Omental fat pad (tissue), 4 donors: ENCODE measurements at places on chromosomes 2 and 18. TPM values are rescaled to one million over a fixed set of nuclear protein-coding genes. Genes with fewer than 3 reads are reported as not detected.

PASK gene
- total RNA-seq: 6.2 TPM

PRKRA gene
- total RNA-seq: 67.4 TPM

FSHR gene
- not detected for total RNA-seq

CXCR4 gene
- 61.1 TPM for total RNA-seq

EFR3B gene
- 1.2 TPM for total RNA-seq

DIPK1C gene
- not detected for total RNA-seq

COA5 gene
- total RNA-seq: 17.6 TPM

C2orf68 gene
- 13.4 TPM for total RNA-seq

ETAA1 gene
- 13.1 TPM for total RNA-seq

DNA sequence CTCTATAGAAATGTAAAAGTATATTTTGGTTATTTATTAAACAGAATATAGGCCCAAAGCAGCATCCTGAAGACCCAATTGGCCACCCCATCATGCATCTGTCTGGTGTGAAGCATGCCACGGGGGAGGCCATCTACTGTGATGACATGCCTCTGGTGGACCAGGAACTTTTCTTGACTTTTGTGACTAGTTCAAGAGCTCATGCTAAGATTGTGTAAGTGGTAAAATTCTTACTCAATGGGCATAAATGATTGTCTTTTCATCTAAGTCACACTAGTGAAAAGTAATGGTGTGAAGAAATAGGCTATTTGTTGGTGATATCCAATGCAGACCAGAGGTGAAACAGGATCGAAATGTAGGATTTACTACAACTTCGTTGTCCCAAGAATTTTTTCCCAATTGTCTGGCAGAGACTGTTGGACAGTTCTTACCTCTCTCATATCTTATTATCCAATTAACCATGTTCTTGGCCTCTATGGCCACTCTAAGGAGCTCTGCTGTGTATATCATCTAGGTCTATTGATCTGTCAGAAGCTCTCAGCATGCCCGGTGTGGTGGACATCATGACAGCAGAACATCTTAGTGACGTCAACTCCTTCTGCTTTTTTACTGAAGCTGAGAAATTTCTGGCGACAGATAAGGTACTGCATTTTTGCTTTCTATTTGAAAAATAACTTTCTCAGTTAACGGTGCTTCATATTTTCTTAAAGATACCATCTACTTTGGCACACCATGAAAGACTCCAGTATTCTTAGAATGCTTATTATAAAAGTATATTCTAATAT, 35.0 kb downstream of the AOX1 start:
- DNase-seq: no peak

DNA sequence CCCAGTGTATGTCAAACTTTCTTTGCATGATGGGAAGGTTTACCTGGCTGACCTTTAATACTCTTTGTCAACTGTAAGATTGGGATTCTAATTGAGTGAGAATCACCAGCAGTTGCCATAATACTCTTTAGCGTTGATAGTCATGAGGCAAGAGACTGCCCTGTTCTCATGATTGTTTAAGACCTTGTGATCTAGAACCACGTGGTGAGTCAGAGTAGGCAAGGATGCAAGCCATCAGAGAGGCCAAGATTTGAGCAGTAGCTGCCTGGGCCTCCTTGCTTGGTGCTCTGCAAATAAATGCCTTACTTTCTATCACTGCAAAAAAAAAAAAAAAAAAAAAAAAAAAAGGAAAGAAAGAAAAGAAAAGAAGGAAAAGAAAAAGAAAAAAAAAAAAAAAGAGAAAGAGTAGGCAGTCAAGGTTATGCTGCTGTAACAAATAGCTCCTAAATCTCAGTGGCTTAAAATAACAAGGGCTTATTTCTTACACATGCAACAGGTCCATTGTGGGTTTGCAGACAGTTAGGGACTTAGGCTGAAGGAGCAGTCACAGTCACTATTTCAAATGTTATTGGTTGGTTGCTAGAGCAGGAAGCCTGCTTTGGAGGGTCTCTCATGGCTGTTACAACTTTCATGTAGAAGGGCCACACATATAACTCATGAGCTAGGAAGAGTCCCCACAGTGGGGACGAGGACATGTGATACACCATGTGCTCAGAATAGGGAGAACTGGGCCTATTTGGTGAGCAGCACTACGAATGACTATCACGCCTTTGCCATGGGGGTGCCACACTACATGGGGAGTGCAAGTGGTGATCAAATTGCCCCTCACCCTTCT, 21.7 kb downstream of the IL1R2 start:
- no peak for DNase-seq

DNA sequence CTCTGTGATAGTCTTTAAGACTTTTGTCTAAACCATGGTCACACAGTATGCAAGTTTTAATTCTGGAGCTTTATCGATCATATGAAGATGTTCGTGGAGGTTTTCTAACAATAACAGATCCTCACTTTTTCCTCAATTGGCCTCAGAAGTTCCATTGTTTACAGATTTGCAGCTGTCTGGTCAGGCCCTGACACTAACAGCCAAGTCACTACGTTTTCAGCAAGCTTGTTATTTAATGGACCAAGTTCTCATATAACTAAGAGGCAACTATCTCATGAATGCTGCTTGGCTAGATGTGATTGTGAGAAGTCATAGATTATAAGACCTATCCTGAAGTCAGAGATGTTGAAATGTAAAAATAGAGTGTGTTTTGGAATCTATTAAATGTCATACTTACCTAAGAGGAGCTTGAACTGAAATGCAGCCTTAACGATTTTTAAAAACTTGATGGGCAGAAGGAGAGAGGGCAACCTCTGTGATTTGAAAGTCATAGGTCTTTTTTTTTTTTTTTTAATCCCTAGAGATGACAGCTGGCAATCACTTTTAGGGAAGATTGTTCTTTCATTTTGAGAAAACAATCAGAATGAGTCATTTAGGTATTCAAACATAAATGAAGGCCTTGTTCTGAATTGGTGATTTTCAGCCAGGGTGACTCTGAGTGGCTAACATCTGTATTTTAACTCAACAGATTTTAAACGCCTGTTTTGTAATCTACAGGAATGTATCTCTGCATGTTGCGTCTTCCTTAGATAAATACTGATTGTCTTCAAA, 48.4 kb upstream of the NEMP2 start:
- DNase-seq: no peak

GRCh38 chr2:128640166-128640844, 321.6 kb upstream of the HS6ST1 start:
- DNase-seq: no peak

DNA sequence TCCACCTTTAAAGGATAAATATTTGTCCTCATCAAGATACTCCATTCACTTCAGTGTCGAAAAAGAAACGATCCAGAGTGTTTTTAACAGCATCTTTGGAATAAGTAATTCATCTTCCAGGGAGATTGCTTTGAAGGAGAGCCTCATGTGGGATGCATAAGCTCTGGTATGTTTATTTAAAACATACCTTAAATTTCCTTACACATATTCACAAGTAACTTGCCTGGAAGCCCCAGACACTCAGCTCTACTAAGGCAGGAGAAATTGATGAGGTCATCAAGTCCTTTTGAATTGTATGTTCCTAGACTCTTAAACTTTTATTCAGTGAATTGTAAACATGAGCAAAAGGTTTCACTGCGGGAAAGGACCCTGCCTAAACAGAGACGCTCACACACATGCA, 103.0 kb downstream of the CDK15 start:
- DNase-seq: no peak

DNA sequence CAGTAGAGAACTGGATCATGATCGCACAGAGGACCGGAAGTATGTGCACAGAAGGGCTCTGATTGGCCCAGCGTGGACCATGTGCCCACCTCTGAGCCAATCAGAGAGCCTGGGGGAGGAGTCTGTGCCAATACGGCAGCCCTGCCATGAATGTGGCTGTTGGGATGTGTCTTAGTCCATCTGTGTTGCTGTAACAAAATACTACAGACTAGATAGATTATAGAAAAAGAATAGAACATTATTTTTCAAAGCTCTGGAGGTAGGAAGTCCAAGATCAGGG, 132.0 kb downstream of the NDUFA10 start:
- DNase-seq: no peak

DNA sequence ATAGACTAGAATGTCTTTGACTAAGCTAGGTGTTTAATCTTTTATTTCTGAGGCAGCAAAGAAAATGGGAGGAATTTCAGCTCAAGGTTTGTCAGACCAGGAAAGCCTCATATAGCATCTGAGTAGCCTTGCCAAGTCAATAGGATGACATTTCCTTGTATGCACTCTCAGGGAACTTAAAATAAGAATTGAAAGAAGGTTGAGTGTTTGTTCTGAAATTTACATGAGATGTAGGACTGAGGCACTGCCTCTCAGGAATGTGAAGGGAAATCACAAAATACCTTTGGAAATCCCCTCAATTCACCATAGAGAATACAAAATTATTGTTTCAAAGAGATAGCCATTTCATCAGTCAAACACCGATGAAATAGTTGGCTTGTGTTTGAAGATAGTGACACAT, 392.0 kb upstream of the NRP2 start:
- DNase-seq: no peak

DNA sequence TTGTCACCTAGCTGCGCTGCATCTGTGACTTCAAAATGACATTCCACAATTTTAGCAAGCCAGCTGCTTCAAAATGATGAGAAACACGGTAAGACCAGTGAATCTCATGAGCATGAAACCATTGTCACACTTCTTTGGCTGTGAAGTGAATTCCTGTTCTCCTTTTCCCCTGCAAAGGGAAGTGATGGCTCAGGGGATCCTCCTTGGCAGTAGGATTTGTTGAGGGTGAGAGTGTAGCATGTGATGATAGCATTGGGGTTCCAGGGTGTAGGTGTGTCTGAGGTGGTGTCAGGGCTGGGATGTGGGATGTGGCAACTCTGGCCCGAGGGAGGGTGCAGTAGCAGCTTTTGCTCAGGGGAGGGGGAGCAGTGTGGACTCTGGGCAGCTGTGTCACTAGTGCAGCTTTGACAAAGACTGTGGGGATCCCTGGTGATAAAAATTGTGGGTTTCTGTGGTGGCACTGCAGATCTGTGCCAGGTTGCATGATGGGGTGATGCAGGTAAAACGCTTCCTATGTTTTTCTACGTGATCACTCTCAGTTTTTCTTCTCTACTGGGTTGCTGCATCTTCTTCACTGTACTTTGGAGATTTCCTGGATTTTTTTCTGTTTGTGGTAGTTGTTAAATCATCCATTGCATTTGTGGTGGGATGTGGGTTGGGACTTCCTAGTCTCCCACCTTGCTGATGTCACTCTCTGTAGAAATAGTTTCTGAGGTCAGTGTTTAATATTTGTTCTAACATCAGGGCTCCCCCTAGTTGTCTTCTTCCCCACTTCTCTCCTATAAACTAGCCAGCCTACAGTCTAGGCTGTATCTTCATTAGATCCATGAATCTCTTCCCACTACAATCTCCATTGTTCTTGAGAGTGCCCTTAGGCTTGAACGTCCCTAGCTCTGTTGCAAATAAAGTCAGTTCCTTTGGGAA, 107.0 kb downstream of the ACTR3 start:
- DNase-seq: no peak

- DNase-seq: peak; percentile 33
These were observed at the start of gene COPS7B for GRCh38 chr2:231786177-231786916. Gene COPS7B (plus strand): TSS chr2:231786445. CDS start chr2:231788571, 2,126 bp downstream.

- DNase-seq: no peak
These were observed 2.1 kb downstream of the POMC start for GRCh38 chr2:25165992-25166875.

- no peak for DNase-seq
These were observed 375.7 kb downstream of the EIPR1 start for GRCh38 chr2:3001615-3002560.

GRCh38 chr2:69012310-69013141, 453 bp upstream of the ANTXR1 start:
- DNase-seq: peak; percentile 55

DNA sequence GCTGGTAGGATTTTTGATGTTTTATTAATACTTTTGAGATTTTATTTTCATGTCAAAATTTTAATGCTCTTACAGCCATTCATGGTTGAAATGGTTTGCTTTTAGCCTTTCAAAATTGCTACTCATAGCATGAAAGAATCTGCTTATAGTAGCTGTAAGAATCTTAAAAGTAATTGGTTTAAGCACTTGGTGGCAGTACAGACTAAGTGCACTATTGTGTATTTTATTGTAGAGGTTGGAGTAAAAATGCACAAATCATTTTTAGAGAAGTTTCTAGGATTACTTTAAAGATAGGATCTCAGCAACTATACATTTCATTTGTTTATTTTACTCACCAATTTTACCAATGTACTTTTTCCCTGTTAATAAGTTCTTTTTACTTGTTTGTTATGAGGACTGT, 205.8 kb downstream of the SPAG16 start:
- DNase-seq: no peak

- no peak for DNase-seq
These were observed 4.4 kb downstream of the ACKR3 start for GRCh38 chr2:236574000-236574399.

GRCh38 chr18:7157760-7158159, 40.2 kb upstream of the LAMA1 start:
- no peak for DNase-seq

DNA sequence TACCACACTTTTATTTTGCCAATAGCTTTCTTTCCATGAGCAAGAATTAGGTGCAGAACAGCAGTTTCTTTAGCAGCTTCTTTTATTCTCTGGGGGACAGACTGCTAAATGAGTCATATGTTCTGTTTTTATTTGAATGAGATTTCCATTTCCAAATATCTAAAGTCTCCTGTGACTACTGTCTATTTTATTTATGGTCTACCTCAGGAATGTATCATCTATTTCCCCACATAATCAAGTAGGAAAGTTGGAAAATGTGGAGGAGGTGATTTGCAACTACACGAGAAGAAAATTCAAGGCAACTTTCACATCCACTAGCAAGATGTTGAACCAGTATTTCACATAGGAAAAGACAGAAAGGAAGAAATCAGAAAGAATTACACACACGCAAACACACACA, 139.9 kb upstream of the MEX3C start:
- DNase-seq: no peak

DNA sequence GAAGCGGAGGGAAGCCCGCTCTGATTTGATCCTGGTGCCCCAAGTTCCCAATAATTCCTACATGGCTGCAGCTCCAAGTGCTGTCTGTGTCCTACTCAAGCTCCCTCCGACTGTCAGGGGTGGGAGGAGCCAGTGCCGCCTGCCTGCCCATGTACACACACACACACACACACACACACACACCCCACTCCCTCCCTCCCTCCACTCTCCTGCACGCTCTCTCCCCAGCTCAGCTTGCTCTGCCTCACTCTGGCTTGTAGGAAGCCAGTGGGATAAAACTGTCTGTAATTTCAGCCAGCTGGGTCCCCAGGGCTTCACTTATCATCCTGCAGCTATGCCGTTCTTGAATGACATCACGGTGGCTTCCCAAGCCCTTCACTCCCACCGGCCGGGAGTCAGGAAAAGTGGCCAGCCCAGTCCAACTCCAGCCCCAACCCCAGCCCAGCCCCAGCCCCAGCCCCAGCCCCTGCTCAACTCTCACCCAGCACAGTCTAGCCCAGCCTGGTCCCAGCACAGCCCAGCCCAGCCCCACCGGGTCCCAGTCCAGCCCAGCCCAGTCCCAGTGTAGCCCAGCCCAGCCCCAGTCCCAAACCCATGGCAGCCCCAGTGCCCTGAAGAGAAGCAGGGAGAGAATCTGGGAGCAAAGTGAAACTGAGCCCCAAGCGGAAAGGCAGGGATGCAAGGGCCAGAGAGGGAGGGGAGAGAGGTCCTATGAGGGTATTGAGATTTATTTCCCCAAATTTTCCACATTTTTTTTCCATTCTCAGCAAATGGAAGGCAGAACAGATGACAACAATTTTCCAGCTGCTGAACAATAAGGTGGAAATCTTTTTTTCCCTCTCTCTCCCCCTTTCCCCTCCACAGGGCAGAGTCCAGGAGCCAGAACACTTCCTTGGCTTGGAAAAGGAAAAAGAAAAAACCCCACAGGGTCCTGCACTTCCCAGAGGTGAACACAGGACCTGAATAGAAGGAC, 144.0 kb downstream of the TNS1 start:
- DNase-seq: no peak

- peak; percentile 7 for DNase-seq
These were observed 127.5 kb upstream of the ID2 start for GRCh38 chr2:8554296-8554806.

GRCh38 chr18:32252141-32252860, 62.5 kb downstream of the MEP1B start:
- no peak for DNase-seq
